ENCODE measurements at places on chromosomes 5 and 9.
A peak's percentile ranks its signal among the peaks of the same experiment; 100 is the strongest.

GRCh38 chr9:107932046-107932445, 442.5 kb upstream of the KLF4 start:
- DNase-seq: no peak

DNA sequence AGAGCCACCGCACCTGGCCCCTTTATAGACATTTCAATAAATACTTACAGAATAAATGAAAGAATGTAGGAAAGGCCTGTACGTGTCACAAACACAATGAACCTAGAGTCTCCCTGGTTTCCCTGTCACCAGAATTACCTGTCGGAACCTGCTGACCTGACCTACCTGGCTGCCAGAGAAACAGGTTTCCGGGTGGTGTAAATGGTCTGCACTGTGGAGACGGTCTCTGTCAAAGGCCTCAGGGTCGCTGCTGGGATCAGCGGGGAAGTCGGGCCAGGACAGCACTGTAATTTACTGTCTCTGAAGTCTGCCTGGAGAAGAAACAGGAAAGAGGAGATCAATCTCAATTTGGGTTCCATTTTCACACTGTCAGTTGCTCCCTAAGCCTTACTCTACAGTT, 9.3 kb upstream of the FRRS1L start:
- no peak for DNase-seq

- DNase-seq: no peak
Observed at GRCh38 chr5:107254214-107254901, 416.4 kb downstream of the EFNA5 start.

DNA sequence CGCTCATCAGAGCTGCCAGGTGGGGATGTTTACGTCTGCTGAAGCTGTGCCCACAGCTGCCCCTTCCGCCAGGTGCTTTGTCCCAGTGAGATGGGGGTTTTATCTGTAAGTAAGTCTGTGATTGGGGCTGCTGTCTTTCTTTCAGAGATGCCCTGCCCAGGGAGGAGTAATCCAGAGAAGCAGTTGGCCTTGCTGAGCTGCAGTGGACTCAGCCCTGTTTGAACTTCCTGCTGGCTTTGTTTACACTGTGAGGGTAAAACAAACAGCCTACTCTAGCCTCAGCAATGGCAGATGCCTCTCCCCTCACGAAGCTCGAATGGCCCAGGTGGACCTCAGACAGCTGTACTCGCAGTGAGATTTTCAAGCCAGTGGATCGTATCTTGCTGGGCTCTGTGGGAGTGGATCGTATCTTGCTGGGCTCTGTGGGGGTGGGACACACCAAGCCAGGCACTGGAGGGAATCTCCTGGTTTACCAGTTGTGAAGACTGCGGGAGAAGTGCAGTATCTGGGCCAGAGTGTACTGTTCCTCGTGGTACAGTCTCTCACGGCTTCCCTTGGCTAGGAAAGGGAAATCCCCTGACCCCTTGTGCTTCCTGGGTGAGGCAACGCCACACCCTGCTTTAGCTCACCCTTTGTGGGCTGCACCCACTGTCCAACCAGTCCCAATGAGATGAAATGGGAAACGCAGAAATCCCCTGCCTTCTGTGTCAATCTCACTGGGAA, 530.1 kb upstream of the DMAC1 start:
- no peak for DNase-seq

DNA sequence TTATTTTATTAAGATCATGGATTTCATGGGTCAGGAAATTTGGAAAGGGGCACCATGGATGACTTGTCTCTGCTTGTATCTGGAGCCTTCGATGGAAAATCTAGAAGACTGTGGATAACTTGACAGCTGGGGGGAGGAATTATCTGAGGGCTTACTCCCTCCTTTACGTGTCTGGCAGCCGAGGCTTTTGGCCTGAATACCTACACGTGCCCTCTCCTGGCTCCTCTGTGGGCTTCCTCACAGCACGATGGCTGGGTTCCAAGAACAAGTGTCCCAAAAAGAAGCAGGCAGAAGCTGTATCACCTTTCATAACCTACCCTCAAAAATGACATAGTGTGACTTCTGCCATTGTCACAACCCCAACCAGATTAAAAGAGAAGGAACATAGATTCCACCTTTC, 228.9 kb downstream of the GRIA1 start:
- no peak for DNase-seq

- no peak for DNase-seq
Observed at GRCh38 chr9:78566521-78566920, 269.6 kb downstream of the PSAT1 start.

GRCh38 chr9:98896632-98897031, 47.1 kb upstream of the COL15A1 start:
- DNase-seq: peak; percentile 8

DNA sequence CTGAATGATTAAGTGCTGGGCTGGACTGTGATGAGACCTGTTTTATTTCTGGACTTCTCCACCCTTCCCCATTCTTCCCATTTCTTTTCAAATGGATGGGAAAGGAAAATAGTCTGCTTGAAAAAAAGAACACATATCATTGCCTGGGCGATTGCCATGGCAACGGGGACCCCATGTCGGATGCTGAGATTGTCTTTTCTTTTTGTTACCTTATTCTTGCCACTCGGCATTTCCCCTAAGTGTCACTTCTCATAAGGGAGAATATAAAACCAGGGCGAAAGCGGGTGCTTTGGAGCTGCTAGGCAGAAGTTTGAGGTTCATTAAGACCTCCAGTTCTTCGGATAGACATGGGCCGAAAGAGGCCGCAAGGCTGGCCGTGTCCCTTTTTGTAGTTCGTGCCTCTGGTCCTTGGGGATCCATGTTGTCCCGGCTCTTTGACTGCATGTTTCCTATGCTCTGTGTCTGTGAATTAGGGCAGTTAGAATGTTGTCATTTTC, 763 bp downstream of the FGD3 start:
- no peak for DNase-seq

DNA sequence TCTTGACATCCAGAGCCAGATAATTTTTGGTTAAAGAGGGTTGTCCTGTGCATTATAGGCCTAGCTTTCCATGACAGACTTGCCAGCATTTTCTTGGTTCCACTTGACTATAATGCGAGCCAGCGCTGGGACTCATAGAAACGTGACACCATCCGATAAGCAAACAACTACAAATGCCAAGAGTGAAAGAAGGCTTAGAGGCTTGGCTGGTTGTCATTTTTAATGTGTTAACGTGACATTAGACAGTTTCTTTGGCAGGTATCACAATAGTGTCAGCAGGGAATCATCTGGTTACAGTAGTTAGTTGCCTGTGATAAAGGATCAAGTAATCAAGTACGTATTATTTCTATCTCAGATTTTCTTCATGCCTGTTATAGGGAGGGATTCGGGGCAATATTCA, 20.0 kb upstream of the LIFR start:
- DNase-seq: no peak

DNA sequence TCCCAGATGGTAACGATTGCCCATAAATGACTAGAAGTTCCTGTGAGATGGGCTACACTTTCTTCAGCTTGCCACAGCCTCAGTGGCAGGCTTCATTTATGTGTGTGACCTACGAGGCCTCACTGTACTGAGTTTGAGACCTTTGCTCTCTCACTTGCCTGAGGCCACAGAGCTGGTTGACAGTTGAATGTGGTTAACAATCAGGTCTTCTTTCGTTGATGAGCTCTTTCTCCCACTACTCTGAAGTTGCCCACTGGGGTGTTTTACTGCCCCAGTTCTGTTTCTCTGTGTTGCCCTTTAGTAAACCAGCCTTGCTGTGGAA, 70.5 kb downstream of the CYFIP2 start:
- no peak for DNase-seq

DNA sequence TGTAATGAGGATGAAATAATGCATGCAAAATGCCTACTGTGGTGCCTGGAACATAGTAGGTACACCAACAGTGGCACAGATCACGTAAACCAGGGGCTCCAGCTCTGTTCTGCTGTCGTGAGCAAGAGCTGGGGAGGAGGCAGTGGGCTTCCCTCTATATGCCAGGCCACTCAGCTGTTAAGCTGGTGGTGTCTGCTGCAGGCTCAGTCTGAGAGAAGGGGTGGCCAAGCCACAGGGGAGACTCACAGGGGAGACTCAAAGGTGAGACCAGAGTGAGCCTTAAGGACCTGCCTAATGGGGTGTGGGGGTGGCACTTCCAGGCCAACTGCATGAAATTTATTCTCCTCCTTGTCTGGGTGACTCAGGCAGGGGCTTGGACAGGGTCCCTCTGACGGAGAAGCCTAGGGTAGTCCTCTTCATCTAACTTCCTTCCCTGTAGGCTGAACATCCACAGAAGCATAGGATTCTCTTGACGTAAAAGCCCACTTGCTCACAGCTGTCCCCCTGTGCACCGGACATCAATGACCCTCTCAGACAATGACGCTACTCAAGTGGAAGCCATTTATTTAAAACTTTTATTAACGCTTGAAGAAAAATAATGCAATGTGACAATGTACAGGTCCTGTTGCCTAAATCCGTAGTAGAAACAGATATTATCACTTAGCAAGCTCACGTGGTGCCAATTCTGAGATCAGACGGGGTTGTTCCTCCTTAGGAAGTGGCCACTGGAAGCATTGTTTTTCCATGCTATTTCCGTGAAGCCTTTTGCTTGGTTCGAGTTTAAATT, 13.9 kb downstream of the STC2 start:
- DNase-seq: no peak

DNA sequence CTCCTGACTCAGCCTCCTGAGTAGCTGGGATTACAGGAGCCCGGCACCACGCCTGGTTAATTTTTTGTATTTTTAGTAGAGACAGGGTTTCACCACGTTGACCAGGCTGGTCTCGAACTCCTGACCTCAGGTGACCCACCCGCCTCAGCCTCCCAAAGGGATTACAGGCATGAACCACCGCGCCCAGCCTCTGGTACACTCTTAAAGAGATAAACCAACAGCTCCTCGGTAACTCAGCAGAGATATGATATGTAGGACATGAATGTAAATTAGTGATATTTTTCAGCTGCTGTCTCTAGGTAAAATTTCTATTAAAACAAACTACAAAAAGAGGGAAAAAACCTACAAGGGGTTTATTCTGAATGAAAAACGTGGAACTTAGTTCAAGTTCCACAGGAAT, 42.8 kb upstream of the HK3 start:
- DNase-seq: peak; percentile 57

- no peak for DNase-seq
Observed at GRCh38 chr9:89999176-89999533, 394.3 kb downstream of the GADD45G start.

- no peak for DNase-seq
Observed at GRCh38 chr9:77848897-77849296, 182.7 kb downstream of the GNAQ start.

DNA sequence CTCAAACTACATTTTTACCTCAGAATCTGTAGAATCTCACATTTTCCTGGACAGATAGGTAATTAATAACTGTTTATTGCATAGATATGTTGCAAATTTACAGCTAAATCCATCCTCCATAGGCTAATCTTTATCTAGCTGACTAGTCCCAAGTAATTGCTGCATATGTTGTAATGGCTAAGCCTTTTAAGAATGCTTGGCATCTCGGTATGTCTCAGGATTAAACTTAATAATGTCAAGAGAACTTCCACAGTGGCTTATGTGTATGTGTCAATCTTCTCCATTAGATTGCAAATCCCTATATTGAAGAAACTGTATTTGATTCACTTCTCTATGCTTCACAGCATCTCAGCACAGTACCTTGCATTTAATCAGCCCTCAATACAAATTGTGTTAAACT, 131.9 kb downstream of the PRDM9 start:
- DNase-seq: no peak

DNA sequence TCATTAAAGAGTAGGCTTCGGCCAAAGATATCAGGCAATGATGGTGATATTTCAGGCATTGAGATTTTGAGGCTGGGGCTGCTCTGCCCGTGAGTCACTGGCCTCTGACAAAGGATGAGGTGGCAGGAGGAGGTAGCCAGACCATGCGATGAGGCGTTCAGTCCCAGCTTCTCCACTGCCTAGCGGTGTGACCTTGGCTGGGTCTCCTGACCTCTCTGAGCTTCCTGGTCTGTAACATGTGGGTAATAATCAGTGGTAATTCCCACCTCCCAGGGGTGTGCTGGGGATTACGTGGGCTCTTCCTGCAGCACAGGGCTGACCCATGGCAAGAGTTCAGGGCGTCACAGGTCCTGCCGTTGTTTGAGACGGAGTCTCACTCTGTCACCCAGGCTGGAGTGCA, 73.2 kb upstream of the RAPGEF1 start:
- DNase-seq: no peak

DNA sequence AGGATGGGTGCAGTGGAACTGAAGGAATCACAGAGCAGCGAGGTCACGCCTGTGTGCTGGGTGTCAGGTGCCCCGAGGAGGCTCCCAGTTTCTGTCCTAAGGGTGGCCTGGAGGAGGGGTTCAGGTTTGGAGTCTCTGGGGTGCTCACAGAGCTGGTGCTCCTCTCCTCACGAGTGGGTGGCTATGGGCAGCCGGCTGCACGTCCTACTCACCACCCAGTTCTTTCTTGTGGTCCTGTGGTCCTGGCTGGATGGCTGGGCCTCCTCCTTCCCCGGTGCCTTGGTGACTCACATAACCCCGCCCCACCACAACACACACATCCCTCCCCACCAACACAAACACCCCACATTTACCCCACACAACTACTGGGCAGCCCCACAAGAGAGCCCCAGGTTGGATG, 9.9 kb upstream of the PTGS1 start:
- no peak for DNase-seq

- no peak for DNase-seq
Observed at GRCh38 chr5:7500256-7500655, 104.3 kb downstream of the ADCY2 start.

DNA sequence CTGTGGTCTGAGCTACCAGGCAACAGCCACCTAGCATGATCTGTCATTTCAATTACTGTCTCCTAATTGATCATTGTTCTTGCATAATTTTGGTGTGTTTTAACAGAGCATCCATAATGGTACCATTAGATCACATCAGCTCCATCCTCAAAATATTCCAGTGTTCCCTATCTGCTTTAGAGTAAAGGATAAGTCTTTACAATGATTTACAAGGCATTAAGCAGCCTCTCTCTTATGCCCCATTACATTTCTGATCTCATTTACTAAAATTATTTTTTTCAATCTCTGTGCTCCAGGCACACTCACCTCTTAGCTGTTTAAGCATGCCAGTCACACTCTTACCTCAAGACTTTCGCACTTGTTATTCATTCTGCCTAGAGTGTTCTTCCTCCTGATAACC, 389.9 kb upstream of the PTPRD start:
- no peak for DNase-seq

GRCh38 chr9:79694208-79694607, 122.4 kb downstream of the TLE4 start:
- DNase-seq: no peak

GRCh38 chr9:79660615-79661014, 88.8 kb downstream of the TLE4 start:
- DNase-seq: no peak
